ENCODE measurements at places on chromosomes 7 and 10.
A peak's percentile ranks its signal among the peaks of the same experiment; 100 is the strongest.

DNA sequence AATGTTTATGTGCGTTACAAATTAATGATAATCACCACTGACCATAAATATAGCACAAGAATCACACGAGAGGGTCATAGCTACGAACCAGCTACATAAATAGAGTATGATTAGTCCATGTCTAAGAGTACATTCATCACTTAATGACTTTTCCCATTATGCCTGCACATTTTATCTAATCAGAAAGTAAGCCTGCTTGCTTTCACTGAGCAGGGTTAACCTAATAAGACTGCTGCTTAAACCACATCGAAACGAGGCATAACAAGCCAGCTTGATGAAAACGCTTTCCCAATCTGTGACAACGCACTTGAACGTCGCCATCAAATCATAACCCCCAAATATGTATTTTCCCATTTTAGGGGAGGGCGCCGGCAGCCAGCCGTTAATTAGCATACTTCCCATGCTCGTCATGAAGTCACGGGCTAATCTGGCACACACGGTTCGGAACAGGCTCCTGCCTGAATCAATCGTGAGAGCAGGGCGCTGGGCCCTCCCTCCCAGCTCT is 71.5 kb downstream of the EBF3 start:
- no peak for DNase-seq

- no peak for DNase-seq
Observed at GRCh38 chr10:47166405-47166777, 133.6 kb upstream of the GDF10 start.

- no peak for DNase-seq
Observed at GRCh38 chr10:55212051-55212450, 411.0 kb upstream of the PCDH15 start.

DNA sequence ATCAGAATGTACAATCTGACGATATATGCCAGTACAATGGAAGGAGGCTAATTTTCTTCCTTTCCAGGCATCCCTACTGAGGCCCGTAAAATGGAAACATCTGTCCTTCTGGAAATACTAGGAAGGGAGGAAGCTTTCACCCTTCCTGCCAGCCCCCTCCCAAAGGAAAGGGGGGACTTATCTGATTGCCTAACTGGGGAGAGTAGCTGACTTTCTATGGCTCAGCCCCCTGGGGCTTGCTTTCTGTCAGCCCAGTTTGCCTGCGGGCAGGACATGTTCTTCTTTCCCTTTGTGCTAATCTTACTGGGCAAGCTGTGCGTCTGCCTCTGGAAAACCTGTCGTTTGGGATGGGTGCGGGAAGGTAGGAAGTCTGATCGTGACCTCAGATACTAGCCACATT is 508.9 kb downstream of the SUGCT start:
- DNase-seq, result no peak

GRCh38 chr7:152465119-152465387 is 29.2 kb upstream of the KMT2C start:
- DNase-seq, result no peak

DNA sequence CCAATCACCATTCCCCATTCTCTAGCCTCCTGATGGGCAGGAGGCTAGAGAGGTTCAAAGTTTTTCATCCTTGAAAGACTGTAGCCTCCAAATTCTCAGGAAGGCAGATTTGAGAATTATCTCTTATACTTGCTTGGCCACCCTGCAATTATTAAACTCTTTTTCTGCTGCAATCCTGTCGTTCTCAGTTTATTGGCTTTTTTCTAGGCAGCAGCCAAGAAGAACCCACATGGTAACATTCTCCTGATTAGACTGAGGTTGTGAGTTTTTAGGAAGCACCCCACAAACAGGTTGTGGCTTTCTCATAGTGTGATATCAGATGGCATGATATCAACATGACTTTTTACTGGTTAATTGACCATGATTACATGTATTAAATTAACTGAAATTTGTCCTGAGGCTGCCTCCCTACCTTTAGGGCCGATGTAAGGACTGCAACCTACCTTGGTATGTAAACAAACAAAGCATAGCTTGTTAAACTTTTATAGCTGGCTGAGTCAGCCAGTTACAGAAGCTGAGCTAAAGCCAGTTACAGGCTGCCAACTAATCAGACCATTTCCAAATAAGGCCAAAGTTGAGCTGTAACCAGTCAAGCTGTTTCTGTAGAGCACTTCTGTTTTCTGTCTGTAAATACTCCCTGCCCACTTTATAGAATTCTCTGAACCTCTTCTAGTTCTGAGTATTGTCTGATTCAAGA is 3.2 kb upstream of the ZNF248 start:
- peak; percentile 47 for DNase-seq

DNA sequence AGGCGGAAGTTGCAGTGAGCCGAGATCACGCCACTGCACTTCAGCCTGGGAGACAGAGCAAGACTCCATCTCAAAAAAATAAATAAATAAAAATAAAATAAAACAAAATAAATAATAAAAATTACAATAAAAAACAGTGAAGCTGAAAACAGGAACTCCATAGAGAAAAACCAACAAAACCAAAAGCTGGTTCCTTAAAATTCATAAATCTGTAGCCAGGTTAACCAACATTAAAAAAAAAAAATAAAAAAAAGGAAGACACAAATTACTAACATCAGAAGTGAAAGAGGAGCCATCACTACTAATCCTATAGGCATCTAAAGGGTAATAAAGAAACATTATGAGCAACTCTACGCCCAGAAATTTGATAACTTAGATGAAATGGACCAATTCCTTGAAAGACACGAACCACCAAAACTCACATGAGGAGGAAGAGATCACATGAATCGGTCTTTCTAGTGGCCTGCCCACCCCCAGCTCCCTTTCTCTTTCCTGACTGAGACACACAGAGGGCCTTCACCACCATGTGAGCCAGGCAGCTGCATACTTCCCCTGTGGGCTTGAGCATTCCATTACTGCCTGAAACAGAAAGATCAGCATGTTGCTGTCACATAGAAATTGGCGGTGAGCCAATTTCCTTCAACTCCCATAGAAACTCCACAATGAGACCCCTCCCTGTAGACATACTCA is 208.7 kb downstream of the MAD1L1 start:
- no peak for DNase-seq

GRCh38 chr10:10498781-10499180 is 518.9 kb upstream of the CELF2 start:
- DNase-seq, result no peak

DNA sequence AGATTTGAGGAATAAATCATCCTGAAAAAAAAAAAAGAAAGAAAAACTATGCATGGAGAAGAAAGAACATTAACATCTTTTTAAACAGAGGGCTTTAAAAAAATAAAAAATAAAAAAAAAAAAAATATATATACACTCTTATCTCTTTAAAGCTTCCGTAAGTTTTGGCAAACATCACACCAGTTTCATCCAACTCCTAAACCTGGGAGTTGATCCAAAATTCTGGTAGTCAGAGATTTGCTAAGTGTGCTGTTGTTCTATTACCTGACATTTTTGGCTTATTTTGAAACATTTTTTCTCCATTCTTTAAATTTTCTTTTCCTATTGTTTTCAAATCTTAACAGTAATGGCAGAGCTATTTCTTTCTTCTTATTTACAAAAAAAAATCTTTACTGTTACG is 273.1 kb downstream of the AGMO start:
- no peak for DNase-seq

DNA sequence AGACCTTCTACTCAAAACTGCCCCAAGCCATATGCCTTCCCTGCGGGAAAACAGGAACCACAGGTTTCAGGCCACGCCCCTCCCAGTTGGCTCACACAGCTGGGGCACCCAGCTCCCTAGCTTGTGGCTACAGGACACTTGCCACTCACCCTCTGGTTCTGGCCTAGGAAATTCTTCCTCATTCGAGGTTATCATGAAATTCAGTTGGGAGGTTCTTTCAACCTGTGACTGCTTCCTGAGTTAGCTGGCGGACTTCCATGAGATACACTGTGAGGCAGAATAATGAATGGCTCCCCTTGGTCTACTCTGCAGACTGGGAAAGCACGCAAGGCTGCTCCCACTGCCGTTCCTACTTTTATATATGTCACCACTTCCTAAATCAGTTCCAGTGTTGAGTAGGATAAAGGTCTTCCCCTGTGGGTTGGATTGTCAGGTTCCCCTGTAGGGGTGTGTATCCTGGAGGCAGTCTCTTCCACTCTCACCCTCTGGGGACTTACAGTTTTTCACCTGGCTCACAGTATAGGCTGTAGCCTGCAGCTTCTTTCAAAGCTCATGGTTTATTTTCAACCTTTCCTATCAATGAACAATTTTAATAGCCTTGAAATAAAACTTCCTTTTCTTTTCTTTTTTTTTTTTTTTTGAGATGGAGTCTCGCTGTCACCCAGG is 37.0 kb downstream of the GPR22 start:
- no peak for DNase-seq

GRCh38 chr10:118882741-118883140 is 128.0 kb upstream of the CACUL1 start:
- no peak for DNase-seq

DNA sequence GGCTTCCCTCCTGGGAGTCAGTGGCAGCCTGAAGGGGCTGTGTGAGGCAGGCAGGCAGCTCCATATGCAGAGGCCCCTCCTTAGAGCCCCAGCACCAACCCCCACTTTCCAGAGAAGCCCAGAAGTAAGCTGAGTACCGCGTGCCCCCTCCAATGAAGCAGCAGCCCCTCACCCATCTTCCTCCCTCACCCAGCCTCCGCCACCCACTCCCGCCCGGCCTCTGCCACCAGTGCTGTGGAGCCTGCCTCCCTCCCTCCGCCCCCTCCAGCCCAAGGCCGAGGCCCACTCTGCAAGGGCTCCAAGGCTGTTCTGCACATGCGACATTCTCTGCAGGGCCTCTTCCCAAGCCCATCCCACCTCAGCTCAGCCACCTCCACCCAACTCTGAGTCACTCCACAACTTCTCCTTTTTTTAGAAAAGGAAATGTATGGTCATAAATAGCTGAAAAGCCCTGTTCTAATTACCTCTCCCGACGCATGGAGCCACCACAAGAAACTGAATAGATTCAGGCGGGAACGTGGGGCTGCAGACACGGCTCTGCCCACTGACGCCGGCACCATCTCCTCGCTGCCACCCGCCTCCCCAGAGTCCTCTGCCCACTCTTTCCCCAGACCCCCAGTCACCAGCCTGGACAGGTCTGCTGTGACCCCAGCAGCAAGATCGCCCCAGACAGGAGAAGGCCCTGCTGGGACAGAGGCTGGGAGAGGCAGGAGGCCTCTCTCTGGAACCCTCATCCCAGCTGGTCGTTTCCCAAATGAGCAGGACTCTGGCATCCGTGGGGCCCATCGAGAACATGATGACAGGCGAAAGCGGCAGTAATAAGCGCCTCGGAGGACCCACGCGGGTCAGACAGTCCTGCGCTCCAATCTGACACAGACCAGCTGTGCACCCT is 213.9 kb downstream of the MAD1L1 start:
- DNase-seq, result peak; percentile 37

- DNase-seq, result no peak
Observed at GRCh38 chr10:53108317-53108934, 335.8 kb upstream of the MBL2 start.

- no peak for DNase-seq
Observed at GRCh38 chr7:40315277-40315676, 180.5 kb downstream of the SUGCT start.

Data from AG04450 (cell line).